ENCODE measurements at places on chromosomes 1 and 21. TPM values are rescaled to one million over a fixed set of nuclear protein-coding genes. Genes with fewer than 3 reads are reported as not detected.
A peak's percentile ranks its signal among the peaks of the same experiment; 100 is the strongest.

DNA sequence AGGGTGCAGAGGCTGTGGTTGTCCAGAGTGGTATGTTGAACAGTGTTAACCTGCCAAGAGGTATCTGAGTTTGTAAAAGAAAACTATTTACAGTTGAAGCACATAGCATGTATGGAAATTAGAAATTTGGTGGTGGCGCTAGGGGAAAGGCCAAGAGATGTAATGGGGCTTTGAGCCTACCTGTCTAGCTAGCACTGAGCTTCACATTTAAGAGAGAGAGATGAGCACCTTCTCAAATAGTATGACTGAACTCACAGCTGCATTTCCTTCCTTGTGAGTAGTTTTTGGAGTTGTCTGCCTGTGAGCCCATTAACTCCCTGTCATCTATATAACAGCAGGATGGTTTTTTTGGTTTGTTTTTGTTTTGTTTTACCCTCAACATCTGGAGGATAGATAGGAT lies 4.0 kb downstream of the CLIC4 start:
- no peak for DNase-seq

- DNase-seq = peak; percentile 4
Measured at GRCh38 chr1:103145449-103145848, 37.1 kb upstream of the COL11A1 start.

DNA sequence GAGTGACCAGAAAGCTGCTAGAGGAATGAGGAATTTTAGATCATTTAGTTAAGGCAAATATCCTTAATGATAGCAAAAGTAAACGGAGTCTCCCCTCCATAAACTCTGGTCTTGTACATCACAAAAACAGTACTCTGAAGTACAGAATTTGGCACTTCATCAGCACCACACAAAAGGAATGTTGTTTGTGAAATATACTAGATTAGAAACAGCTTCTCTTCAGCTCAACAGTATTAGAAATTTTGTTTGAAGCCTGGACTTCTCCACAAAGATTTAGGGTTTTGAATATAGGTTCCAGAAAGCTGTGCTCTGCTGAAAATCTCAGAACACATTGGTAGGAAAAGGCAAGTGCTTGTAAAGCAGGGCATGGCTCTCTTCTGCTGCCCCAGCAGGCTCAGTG lies 135.1 kb upstream of the PTGFR start:
- DNase-seq = no peak

- DNase-seq = no peak
Measured at GRCh38 chr1:214416417-214416816, 135.0 kb downstream of the PTPN14 start.

GRCh38 chr1:144101397-144102045 lies 129.7 kb upstream of the FAM72C start:
- DNase-seq = peak; percentile 66

- DNase-seq = no peak
Measured at GRCh38 chr21:38413958-38414548, 84.2 kb downstream of the ERG start.

GRCh38 chr1:167542109-167543032 lies 11.2 kb downstream of the CREG1 start:
- DNase-seq = no peak

- DNase-seq = no peak
Measured at GRCh38 chr1:173149887-173150286, 57.2 kb downstream of the TNFSF4 start.

DNA sequence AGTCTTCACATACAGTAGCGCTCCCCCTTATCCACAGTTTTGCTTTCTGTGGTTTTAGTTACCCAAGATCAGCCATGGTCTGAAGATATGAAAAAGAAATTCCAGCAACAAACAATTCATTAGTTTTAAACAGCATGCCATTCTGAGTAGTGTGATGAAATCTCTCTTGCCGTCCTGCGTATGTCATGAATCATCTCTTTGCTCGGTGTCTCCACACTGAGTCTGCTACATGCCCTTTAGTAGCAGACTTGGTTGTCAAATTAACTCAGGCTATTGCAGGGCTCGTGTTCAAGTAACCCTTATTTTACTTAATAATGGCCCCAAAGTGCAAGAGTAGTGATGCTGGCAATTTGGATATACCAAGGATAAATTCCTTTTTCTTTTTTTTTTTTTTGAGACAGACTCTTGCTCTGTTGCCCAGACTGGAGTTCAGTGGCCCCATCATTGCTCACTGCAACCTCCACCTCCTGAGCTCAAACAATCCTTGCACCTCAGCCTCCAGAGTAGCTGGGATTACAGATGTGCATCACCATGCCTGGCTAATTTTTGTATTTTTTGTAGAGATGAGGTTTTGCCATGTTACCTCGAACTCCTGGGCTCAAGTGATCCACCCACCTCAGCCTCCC lies 22.6 kb downstream of the PHACTR4 start:
- no peak for DNase-seq

- no peak for DNase-seq
Measured at GRCh38 chr21:26850116-26850643, 5.0 kb upstream of the ADAMTS1 start.

- DNase-seq = no peak
Measured at GRCh38 chr1:222331765-222332164, 216.1 kb downstream of the HHIPL2 start.

- no peak for DNase-seq
Measured at GRCh38 chr1:234212764-234213657, 160.2 kb upstream of the COA6 start.

GRCh38 chr21:14479241-14479786 lies 66.8 kb downstream of the SAMSN1 start:
- DNase-seq = no peak

DNA sequence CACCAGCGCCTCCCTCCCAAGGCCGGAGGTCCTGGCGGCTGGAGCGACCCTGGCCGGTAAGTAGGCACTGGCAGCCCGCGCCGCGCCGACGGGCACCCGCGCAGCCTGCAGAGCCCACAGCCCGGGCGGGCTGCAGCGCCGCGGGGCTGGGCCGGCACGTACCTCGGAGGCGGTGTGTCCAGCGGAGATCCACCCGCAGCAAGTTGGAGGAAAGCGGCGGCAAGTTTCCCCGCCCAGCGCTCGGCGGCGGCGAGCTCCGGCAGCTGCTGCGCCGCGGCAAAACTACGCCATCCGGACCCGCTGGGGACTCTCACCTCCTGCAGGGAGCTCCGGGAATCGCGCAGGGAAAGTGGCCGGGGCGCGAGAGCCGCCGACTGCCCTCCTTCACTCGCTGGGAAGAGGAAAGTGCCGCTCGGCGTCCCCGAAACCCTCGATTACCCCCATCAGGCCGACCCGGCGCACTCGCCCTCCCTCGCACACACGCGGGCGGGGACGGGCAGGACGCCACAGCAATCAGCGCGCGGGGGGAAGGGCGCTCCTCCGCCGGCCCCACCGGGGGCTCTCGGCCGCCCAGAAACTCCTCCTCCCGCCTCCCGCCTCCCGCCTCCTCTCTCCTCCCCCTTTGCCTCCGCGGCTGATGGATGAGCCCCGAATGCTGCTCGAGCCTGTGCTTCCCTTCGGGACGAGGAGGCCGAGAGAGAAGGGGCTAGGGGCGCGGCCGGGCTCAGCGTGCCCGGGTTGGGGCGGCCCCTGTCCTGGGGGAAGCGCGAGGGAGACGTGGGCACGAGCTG lies at the start of gene TGFBR3:
TGFBR3 (minus strand) TSS at position 436 of the 791 bp plus-strand sequence. CDS start 24,620 bp downstream, outside the sequence.
- DNase-seq = peak; percentile 98

DNA sequence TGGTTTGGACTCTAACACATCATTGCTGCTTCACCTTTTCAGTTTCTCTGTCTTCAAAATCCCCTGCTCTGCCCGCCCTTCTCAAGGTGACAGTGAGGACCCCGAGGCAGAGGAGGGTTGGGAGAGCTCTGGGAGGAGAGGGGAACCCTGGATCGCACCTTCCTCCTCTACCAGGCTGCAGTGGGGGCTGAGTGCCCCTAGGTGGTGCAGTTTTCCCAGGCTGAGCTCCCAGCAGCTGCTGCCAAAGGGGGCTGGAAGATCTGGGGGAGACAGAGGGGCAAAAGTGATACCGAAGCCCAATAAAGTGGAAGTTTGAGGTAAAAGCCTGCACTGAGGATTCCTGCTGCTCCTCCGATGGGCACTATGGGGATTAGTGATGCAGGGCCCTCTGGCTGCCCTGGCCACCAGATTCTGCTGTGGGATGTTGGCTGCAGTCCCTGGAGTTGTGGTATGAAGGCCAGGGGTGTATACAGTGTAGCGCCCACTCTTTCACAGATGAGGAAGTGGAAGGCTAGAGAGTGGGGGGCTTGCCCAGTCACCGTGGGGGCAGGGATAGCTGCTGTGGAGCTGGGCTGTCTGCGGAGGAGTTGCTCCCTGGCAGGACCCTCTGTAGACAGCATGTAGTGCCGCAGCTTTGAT lies 40.7 kb upstream of the SCMH1 start:
- DNase-seq = peak; percentile 64

DNA sequence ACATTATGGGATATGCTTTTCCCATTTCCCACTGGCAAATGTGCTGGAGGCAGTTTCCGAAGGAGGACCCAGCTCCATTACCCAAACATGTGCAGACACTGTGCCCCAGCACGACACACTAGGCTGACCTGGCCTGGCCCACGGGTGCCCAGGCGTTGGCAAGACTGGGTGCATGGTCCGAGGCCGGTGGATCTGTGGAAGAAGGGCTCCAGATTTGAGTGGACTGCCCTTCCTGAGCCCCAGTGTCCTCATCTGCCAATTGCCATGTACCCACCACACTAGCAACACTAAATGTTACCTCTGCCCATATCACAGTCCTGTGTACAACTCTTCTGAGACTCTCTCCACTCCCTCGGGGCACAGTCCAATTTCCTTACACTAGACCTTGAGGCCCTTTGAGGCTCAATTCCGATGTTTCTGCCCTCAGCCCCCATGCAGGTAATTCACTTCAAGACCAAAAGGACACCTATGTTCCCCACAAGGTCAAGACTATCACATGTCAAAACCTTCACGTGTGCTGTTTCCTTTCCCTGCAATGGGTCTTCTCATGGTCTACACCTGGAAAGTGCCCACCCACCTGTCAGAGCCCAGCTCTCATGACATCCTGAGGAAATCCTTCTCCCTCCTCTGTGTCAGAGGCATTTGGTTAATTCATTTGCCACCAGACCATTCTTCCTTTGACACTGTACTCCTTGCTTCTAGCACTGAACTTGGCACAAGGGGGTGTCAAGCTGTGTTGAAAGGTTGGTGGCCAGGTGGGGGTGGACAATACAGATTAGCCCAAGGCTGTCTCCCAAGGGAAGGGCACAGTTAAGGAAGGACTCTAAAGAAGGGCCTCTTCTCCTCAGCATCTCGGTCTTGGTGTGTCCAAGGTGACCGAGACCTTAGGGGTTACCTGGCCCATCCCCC lies 124.9 kb downstream of the DMRTB1 start:
- peak; percentile 37 for DNase-seq

GRCh38 chr21:41948078-41948895 lies 5.5 kb downstream of the C2CD2 start:
- DNase-seq = peak; percentile 65

DNA sequence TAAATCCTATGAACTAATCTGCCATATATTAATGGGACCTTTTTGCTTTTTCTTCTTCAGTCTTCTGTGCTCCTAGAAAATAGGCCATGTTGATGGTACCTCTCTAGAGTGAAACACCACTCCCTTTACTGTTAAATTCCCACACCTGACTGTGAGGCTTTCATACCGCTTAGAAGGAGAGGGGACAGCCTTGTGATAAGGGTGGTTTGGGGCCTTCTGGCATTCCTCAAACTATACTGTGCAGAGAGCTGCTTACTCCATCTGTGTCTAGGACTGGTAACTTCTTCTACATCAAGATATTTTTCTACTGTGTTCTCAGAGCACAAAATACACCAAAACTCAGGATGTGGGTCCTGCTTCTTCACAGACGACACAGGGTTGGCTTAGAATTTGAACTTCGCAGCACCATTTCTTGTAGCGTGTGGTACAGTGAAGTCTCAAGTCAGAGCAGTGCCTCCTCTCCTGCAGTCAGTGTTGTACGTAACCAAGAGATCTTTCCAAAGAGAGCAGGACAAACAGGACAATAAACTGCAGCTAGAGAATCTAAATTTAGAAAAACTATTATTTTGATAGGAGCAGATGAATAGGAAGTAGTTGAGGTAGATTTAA lies 43.8 kb downstream of the MACO1 start:
- DNase-seq = no peak

- DNase-seq = no peak
Measured at GRCh38 chr1:32266921-32267591, 16.0 kb downstream of the LCK start.

- peak; percentile 20 for DNase-seq
Measured at GRCh38 chr1:28135371-28136168, 40.9 kb downstream of the PTAFR start.

GRCh38 chr1:207831517-207832327 lies 79.2 kb downstream of the CD34 start:
- no peak for DNase-seq

DNA sequence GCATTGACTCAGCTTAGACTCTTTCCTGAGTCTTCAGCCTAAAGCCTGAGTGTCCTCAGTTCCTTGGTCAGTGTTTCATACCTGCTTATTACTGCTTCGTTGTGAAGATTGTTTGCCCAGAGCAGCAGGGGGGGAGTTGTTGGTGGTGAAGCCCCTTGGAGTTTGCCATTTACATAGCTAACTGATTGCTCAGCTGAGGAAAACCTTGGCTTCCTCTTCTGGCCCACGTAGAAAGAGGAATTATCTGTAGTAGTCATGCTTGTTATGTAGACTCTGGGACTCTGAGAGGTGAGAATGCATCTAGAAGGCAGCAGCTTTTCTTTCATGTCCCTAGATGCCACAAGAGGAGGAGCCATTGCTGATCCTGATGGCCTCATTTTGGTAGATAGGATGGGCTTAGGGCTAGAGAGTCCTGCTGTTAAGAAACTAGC lies 125.9 kb downstream of the MAST2 start:
- no peak for DNase-seq

- DNase-seq = peak; percentile 46
Measured at GRCh38 chr1:172533513-172534151, 682 bp downstream of the SUCO start.

GRCh38 chr1:193320270-193320669 lies 133.9 kb upstream of the B3GALT2 start:
- no peak for DNase-seq

DNA sequence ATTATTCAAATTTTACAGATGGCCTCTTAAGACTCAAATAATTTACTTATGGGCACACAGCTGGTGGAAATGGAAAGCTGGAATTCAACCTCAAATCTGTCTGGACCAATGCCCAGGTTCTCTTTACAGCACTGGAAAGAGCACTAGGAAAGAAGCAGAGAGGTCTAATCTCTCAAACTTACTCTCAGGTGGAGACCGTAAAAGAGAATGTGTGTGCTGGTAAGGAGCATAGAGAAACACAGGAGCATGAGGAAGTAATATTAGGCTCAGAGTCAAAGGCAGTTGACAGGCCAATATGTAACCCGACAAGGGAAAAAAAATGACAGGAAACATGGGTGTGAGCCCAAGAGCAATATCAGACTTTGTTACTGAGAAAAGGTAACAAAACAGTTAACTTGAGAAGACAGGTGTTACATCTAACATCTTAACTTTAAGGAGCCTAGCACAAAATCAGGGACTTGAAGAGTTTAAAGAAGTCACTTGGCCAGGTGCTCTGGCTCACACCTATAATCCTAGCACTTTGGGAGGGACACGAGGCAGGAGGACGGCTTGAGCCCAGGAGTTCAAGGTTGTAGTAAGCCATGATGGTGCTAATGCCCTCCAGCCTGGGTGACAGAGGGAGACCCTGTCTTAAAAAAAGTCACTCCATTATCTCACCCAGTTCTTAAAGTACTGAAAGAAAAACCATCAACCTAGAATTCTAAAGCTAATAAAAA lies 20.7 kb downstream of the PPP1R15B start:
- DNase-seq = no peak

- DNase-seq = no peak
Measured at GRCh38 chr1:106787520-106787919, 269.0 kb upstream of the PRMT6 start.

Gene RIPK4
- polyA plus RNA-seq = 0.70 TPM

Gene CHIA
- polyA plus RNA-seq = 0.09 TPM

Gene NPHS2
- polyA plus RNA-seq = not detected

Gene FAM72C
- polyA plus RNA-seq = 0.14 TPM

Gene GUCA2A
- not detected for polyA plus RNA-seq

Gene GORAB
- 4.6 TPM for polyA plus RNA-seq

All from right cardiac atrium (tissue), 5 donors.